CD4-positive, alpha-beta T cell (primary cell): ENCODE measurements at places on chromosomes 1 and 21. TPM values are rescaled to one million over a fixed set of nuclear protein-coding genes. Genes with fewer than 3 reads are reported as not detected.

GRCh38 chr21:43591571-43591970 is 67.7 kb downstream of the HSF2BP start:
- DNase-seq: no peak

GRCh38 chr1:167515461-167515860 is 2.9 kb downstream of the CD247 start:
- DNase-seq: no peak

The B3GALT2 gene
- 0.25 TPM for total RNA-seq

The GREM2 gene
- 0.16 TPM for total RNA-seq

GRCh38 chr1:88549536-88549935 is 134.5 kb upstream of the PKN2 start:
- no peak for DNase-seq

The DCST2 gene
- 2.2 TPM for total RNA-seq

The GPR3 gene
- total RNA-seq: 0.14 TPM

The AIM2 gene
- total RNA-seq: 0.36 TPM

GRCh38 chr1:46607345-46608130 is 3.5 kb upstream of the MKNK1 start:
- DNase-seq: no peak

- no peak for DNase-seq
Measured at GRCh38 chr1:187003353-187003752, 174.6 kb downstream of the PLA2G4A start.

DNA sequence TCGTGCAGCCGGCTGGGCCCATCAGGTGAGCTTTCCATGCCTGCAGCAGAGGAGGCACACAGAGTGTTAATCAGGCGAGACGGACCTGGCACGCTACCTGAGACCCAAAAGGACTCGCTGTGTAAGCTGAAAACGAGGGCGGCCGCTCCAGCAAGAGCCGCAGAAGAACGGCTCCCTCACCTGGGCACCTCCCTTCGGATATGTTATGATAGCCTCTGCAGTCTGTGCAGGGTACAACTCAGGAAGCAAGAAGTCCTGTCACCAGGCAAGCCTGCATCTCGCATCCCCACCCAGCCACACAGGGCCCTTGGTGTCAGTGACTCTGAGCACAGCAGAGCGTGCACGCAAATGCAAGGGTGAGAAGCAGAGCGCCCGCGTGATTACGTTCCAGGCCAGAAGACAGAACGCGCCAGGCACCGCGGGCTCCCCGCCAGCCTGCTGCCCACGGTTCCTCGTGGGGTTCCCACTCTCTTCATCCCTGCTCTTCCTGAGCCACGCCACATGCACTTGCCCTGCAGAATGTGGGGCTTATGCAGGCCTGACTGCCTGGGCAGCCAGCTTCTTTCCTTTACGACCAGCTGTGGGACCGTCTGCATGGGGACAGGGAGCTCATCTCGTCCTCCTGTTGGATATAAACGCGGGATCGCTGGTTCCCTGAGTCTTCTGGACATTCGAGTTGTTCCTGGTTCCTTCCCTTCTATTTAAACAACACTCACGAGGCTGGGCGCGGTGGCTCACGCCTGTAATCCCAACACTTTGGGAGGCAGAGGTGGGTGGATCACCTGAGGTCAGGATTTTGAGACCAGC is 20.2 kb upstream of the LRRC47 start:
- DNase-seq: no peak

The NOTCH2 gene
- 27.5 TPM for total RNA-seq

The DNM3 gene
- total RNA-seq: 1.8 TPM

The IL20 gene
- not detected for total RNA-seq

The PDE4DIP gene
- 27.4 TPM for total RNA-seq

The KCNJ10 gene
- total RNA-seq: not detected

- DNase-seq: no peak
Measured at GRCh38 chr1:178438432-178438831, 58.3 kb downstream of the CLEC20A start.

GRCh38 chr21:46500224-46500861 is 41.7 kb downstream of the DIP2A start:
- no peak for DNase-seq

GRCh38 chr1:180994262-180994661 is 28.4 kb downstream of the STX6 start:
- no peak for DNase-seq

- DNase-seq: no peak
Measured at GRCh38 chr1:59022799-59023198, 239.0 kb upstream of the JUN start.

GRCh38 chr1:199083680-199084079 is 444.8 kb downstream of the PTPRC start:
- DNase-seq: no peak

- DNase-seq: peak; percentile 17
Measured at GRCh38 chr1:6889875-6890480, 104.7 kb downstream of the CAMTA1 start.

The C1orf167 gene
- not detected for total RNA-seq

DNA sequence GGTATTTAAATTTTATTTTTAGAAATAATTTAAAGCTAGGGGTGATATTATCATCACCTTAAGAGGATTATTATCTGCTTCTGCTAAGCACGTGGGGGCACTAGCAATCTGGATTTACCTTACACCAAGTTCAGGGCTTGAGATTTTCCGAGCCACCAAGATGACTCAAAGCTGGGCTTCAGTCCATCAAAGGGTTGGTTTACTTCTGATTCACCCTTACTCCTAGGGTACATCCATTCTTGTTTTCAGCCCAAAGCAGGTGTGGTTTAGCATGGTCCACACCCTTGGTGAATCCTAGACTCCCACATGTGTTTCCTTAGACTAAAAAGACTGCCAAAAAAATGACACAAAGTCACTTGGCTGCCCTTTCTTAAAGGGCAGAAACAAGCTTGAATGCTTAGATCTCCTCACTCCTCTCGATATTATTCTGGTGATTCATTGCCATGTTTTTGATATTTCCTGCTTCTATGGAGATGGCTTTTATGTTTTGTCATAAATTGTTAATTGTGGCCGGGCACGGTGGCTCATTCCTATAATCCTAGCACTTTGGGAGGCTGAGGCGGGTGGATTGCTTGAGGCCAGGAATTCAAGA is 9.8 kb upstream of the PRSS38 start:
- DNase-seq: no peak

- DNase-seq: no peak
Measured at GRCh38 chr1:193438312-193438711, 251.9 kb upstream of the B3GALT2 start.

The PLA2G2C gene
- not detected for total RNA-seq

- no peak for DNase-seq
Measured at GRCh38 chr1:6982443-6982842, 197.2 kb downstream of the CAMTA1 start.

DNA sequence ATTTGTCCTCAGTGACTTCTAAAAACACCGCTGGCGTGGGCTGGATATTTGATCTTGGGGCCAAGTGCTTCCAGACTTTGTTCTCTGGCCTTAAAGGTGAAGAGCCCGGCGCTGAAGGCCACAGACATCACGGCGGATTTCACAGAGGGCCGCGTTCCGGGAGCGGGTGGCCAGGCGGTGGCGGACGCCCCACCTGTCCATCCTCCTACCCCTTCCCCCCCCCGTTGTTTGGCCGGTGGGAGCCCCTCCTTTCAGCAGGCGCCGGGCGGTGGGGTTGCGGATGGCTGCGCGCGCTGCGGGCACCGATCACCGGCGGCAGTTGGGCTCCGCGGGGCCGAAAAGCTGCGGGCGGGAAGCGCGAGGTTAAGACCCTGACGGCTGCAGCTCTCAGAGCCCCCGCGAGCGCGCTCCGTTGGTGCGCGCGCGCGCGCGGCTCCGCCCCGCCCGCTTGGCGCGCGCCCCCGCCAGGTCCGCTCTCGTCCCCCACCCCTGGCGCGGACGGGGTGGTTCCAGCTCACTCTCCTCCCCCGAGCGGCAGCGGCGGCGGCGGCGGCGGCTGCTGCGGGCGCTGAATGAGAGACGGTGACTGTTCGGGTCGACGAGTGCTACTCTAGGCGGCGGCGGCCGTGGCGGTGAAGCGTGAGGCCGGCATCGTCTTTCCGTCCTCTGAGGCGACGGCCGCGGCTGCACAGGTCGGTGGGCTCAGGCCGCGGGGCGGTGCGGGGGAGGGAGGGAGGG is at the start of gene RALGPS2:
TSS of gene RALGPS2 (plus strand) at position 517 of the 738 bp plus-strand sequence. CDS start 51,521 bp downstream, outside the sequence.
- peak; percentile 69 for DNase-seq

The GUCA2B gene
- not detected for total RNA-seq

The RAP1A gene
- total RNA-seq: 63.8 TPM

- DNase-seq: no peak
Measured at GRCh38 chr1:228544021-228544850, 57.1 kb downstream of the RNF187 start.

GRCh38 chr1:160082487-160082886 is 1.1 kb downstream of the KCNJ9 start:
- DNase-seq: no peak

DNA sequence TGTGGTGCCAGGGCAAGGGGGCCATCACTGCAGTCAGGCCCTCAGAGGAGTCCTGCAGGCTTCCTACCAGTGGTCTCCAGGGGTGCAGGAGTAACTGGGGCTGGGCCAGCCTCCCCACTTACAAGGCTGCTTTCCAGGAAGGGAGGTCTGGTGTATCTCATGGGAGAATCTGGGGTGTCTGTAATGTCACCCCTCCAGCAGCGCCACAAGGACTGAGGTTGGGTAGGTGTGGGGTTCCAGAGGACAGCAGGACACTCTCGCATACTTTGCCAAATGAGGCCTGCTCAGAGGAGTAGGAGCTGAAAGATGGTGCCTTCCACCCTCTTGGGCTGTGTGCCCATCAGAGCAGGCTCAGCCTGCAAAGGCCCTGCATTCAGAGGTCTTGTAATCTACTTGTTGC is 46.9 kb downstream of the TNNT2 start:
- DNase-seq: no peak

GRCh38 chr1:183674886-183675285 is 21.8 kb upstream of the APOBEC4 start:
- no peak for DNase-seq

The TDRKH gene
- total RNA-seq: 6.4 TPM

- no peak for DNase-seq
Measured at GRCh38 chr1:190477762-190478148, at the start of gene BRINP3. Gene BRINP3, minus strand, starts transcription at chr1:190477864.

DNA sequence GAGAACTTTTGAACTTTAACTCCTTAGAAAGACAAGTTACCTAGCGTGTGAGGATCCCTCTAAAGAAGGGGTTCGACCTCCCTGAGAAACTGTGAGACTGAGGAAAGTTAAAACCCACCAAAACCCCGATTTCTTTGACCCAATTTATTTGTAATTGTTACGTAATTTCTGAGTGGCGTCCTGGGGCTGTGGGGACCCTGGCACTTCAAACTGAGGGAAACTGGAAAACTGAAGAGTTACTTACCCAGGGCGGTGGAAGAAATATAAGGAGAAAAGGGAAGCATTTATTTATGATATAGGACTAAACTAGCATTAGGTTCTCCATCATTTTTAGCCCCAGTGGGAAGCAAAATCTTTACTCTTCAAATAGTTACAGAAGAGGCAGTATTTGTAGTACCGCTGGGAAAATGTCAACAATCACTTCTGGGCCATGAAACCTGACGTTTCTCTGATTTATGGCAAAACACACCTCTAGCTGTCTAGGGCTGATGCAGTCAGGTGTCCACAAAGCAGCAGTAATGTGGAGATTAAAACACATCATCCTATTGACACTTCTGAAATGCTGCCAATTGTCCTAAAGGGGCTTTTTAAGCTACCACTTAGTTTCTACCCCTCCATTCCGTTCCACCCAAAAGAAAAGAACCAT is 430 bp downstream of the S100B start:
- no peak for DNase-seq

DNA sequence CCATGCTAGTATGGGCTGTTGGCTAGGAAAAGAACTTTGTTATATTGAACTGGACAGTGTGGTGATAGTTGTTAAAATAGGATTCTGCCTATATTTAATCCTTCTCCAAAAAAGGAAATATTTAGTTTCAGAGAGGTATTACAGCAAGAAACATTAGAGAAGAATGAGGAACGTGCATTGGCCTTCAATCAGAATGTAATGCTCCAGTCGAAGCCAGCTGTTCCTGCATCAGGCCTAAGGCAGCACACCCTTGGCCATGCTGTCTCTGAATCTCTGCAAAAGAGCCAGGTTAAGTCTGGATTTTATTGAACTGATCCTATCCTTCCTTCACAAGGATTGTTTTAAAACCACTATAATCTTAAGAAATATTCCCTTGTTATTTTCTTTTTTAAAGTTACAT is 35.3 kb upstream of the RALGPS2 start:
- DNase-seq: no peak

The PLCH2 gene
- 48.1 TPM for total RNA-seq

GRCh38 chr1:192491804-192492554 is 83.6 kb upstream of the RGS1 start:
- DNase-seq: no peak

The DISC1 gene
- total RNA-seq: 19.8 TPM

GRCh38 chr1:39922251-39922688 is 20.6 kb upstream of the MYCL start:
- no peak for DNase-seq

DNA sequence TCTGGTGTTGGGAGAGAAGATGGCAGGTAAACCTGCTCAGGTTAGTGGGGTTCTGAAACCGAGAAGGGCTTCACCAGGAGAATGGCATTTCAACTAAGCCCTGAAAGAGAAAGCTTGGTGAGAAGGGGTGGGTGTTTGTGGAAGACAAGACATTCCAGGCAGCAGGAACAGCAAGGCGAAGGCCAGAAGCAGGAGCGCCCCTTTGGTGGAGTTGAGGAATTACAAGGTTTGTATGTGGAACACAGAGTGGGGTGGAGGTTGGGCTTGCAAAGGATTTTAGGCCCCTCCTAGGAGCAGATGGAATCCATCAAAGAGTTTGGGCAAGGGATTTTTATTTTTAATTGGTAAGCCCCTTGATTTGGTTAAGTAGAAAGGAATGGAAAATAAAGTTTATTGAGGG is 24.8 kb upstream of the ELOA start:
- DNase-seq: no peak

The B3GALT5 gene
- not detected for total RNA-seq

The NTNG1 gene
- not detected for total RNA-seq

DNA sequence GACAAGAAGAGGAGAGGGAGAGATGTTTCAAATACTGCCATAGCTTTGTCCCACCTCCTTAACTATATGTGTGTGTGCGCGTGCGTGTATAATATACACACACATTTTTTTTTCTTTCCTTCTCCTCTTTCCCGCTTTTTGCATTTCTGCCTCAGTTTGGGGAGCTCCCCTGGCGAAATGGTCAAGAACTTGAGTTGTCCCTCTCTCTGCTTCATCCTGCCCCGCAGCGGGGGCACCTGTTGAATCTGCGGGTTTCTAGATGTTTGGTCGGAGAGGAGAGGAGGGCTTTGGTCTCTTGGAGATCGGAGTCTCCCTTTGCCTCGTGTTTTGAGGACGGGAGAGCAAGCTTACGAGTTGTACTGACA is 504 bp downstream of the SCCPDH start:
- DNase-seq: no peak

GRCh38 chr1:33634806-33635205 is 162.4 kb downstream of the ZSCAN20 start:
- DNase-seq: peak; percentile 27

DNA sequence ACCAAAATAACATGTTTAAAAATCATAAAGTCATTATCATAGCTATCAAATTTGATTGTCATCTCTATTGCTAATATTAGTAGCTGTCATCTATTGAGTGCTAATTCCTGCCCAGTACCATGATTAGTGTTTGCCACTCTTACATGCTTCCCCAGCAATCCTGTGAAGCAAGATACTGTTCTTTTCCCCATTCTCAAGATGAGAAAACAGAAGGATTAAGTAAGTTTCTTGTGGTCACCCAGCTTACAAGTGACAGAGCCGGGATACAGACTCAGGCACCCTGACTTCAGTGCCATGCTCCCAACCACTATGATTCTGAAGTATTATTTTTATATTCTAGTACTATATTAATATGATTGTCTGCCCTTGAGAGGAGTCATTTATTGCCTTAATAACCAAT is 36.5 kb downstream of the LRRC8C start:
- DNase-seq: no peak
